ENCODE measurements at places on chromosomes 1 and 21. TPM values are rescaled to one million over a fixed set of nuclear protein-coding genes. Genes with fewer than 3 reads are reported as not detected.

DNA sequence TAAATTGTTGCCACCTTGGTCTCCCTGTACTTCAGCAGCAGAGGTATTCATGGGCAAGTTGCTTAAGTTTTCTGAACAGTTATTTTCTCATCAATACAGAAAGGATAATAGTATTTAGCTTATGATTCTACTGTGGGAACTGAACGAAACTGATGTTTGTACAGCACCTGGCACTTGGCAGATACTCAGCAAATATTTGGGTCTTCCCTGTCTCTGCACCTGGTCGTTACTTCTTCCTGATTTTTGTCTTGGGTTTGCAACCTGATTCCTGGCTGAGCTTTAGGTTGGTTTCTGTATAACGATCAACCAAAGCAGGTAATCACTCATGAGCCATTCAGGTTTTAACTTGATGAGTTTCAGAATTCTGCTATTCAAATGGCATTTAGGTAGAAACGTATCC is 490.6 kb downstream of the KIF26B start:
- DNase-seq: no peak

GRCh38 chr1:175225805-175226129 is 33.2 kb upstream of the KIAA0040 start:
- DNase-seq: no peak

The UQCRHL gene
- total RNA-seq: 3.9 TPM

The S100A7 gene
- total RNA-seq: not detected

GRCh38 chr1:211480941-211481545 is 10.9 kb downstream of the RD3 start:
- no peak for DNase-seq

- no peak for DNase-seq
These were observed 374.0 kb downstream of the NEGR1 start for GRCh38 chr1:71908303-71908702.

GRCh38 chr1:24382165-24382577 is 31.4 kb downstream of the STPG1 start:
- DNase-seq: no peak

GRCh38 chr1:207058252-207058651 is 5.2 kb downstream of the PFKFB2 start:
- DNase-seq: no peak

GRCh38 chr1:66648901-66649595 is 103.2 kb upstream of the DYNLT5 start:
- no peak for DNase-seq

GRCh38 chr1:239722035-239722434 is 335.7 kb downstream of the CHRM3 start:
- no peak for DNase-seq

GRCh38 chr1:36322786-36323635 is 434 bp downstream of the EVA1B start:
- DNase-seq: no peak

The NPHS2 gene
- not detected for total RNA-seq

GRCh38 chr1:960363-961131 is at the start of gene KLHL17:
TSS of gene KLHL17 (plus strand) at chr1:960584. CDS start at chr1:960694, 110 bp downstream.
- DNase-seq: peak; percentile 75

The TMEM201 gene
- total RNA-seq: 28.0 TPM

DNA sequence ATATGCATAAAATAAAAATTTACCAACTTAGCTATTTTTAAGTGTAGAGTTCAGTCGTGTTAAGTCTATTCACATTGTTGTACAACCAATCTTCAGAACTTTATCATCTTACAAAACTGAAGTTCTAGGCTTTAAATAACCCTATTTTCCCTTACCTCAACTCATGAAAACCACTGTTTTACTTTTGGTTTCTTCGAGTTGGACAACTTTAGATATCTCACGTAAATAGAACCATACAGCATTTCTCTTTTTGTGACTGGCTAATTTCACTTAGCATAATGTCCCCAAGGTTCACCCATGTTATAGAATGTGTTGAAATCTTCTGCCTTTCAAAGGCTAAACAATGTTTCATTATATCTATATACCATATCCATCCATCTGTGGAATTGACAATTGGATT is 819.0 kb upstream of the ADGRL4 start:
- no peak for DNase-seq

DNA sequence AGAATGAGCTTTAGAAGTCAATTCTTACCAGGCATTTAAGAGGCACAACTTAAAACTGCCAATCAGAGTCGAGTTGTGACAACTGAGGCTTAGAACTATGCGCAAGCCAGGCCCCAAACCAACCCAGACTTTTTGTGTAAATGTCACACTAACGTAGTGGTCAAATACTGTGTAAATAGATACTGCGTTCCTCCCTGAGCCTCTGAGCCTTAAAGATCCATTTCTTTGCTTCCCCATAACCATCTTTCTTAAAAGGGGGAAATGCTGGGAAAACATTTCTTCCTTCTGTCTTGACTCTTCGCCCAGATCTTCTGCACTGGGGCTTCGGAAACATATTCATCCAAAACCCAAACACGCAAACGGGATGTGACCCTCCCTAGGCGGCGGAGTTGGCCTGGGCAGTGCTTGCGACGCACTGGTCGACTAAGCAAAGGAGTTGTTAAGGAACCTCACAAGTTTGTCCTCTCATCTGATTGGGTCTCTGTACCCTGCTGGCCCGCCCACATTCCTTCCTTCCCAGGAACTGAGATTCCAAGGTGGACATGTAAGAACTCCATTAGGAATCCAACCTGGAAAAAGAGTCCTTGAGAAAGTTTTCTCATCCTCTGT is 2.6 kb downstream of the ADAMTS5 start:
- DNase-seq: peak; percentile 42

DNA sequence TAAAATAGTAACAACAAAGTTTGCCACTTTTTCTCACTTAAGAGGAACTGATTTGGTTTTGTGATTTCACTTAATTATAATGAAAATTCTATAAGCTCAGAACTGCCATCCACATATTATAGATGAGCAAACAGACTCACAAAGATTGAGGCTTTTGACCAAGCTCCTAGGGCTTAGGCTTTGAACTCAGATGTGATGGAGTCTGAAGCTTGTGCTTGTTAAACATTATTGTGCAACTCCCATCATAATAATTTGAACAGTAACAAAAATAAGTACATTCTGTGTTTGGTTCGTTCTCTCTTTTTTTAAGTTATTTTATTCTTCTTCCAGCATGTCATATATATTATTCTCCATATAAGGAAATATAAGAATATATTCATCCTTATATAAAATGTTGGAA is 403.4 kb downstream of the PTPRC start:
- DNase-seq: no peak

GRCh38 chr1:12438349-12438924 is 179.6 kb downstream of the DHRS3 start:
- no peak for DNase-seq

The BTBD8 gene
- 6.6 TPM for total RNA-seq

The MYCL gene
- 8.1 TPM for total RNA-seq

The OR6K3 gene
- total RNA-seq: not detected
